ENCODE measurements at places on chromosomes 6 and 20.

GRCh38 chr6:84554706-84555105, 209.7 kb downstream of the TBX18 start:
- no peak for DNase-seq

DNA sequence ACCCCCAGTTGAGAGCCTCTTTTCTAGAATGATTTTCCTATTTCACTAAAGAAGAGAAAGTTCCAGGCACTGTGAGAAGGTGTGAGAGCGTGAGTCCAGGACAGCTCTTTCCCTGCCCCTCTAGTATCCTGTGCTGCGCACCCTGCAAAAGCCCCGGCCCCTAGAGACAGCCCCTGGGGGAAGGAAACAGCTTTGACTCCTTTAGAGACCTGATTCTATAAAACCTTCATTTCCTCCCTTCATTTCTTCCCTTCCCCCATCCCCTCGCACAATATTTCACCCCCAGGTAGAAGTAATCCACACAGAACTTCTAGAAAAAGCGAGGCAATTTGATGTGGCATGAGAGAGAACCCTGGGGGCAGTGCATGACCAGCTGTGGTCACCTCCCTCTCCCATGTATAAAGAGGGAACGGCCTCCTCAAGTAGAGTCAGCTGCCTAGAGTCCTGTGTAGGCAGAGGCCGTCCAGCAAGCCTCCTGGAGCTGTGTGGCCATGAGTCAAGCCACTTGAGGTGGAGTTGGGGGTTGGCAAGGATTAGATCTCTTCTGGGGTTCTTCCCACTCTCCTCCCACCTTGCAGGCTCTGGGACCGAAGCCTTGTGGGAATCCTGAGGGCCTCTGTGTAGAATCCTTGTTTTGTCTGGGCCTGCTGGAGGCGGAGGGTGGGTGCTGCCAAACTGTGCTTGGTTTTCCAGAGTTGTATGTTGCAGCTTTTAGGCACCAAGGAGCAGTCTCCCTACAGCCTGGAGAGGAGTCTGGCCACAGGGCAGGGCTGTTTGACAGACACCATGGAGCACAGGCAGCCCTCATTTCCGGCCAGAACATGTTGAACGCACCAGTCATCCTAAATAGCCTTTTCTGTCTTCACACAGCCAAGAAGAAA, 41.7 kb downstream of the CHMP4B start:
- DNase-seq = no peak

- no peak for DNase-seq
Measured at GRCh38 chr6:39646751-39647420, 78.3 kb downstream of the KIF6 start.

DNA sequence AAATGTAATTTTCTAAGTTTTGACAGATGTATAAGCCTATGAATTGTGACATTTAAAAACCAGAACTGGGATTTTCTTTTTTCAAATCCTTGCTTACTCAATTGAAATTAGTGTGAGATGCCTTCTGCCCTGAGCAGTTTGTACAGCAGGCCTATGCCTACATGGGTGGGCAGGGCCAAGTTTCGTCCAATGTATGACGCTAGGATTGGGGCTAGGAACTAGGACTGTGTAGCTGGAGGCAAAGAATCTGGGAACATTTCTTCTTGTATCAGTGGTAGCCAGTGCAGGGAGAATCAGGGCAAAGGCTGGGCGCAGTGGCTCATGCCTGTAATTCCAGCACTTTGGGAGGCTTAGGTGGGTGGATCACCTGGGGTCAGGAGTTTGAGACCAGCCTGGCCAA, 3.9 kb upstream of the PTPRA start:
- no peak for DNase-seq

DNA sequence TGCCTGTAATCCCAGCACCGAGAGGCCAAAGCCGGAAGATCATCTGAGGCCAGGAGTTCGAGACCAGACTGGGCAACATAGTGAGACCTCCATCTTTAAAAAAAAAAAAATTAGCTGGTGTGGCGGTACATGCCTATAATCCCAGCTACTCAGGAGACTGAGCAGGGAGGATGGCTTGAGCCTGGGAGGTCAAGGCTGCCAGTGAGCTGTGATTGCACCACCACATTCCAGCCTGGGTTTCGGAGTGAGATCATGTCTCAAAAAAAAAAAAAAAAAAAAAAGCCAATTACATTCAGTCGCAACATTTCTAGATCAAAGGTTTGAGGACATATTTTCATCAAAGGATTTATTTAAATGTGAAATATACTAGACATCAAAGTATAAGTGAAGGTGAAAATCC, 32.0 kb upstream of the EDN1 start:
- DNase-seq = no peak

All from NK-92 treated with Interleukin-12 subunit alpha and Interleukin-12 subunit beta, amount 100 ng/mL, for 24 hours (cell line).